ENCODE measurements at places on chromosomes 11 and 22. TPM values are rescaled to one million over a fixed set of nuclear protein-coding genes. Genes with fewer than 3 reads are reported as not detected.

GRCh38 chr22:29503811-29504372 is 23.9 kb downstream of the NEFH start:
- DNase-seq, result no peak

- DNase-seq, result no peak
Observed at GRCh38 chr11:124872741-124873140, 7.5 kb downstream of the ROBO3 start.

DNA sequence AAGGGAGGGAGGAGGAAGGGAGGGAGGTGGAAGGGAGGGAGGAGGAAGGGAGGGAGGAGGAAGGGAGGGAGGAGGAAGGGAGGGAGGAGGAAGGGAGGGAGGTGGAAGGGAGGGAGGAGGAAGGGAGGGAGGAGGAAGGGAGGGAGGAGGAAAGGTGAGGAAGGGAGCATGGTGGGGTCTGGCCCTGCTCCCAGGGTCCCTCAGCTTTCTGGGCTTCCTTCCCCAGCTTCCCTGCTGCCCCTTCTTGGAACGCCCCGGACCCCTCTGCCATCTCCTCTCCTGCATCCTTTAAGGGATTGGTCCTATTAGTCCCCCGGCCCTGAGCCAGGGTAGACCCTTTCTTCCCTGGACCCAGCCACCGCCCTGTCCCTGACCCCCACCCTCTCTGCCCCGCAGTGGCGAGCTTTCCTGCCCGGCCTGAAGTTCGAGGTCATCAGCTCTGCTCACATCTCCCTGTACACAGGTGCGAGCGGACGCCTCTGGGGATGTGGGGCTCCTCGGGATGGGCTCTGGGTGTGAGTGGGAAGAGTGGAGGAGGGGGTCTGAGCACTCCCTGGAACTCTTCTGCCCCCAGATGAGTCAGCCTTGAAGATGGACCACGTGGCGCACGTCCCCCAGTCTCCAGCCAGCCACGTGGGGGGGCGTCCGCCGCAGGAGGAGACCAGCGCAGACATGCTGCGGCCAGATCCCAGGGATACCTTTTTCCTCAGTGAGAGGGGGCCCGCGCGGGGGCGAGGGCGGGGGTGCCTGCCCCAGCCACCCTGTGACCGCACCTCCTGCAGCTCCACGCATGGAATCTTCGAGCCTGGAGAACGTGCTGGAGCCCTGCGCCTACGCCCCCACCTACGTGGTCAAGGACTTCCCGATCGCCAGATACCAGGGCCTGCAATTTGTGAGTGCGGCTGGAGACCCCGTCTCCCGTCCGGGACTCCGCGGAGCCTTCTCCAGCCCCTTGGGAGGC is 6.0 kb downstream of the B4GALNT4 start:
- DNase-seq, result no peak

SLC22A8 gene
- total RNA-seq, result not detected

- DNase-seq, result no peak
Observed at GRCh38 chr11:94183886-94184264, 55.2 kb downstream of the PANX1 start.

- DNase-seq, result no peak
Observed at GRCh38 chr11:65850217-65851082, 7.5 kb downstream of the CFL1 start.
